ENCODE measurements at places on chromosomes 7 and 10.

GRCh38 chr7:150428671-150429451 is 21.6 kb upstream of the GIMAP8 start:
- DNase-seq, result peak; percentile 55

GRCh38 chr7:68720697-68721096 is 877.6 kb upstream of the AUTS2 start:
- DNase-seq, result no peak

GRCh38 chr7:16891338-16891737 is 9.6 kb upstream of the AGR3 start:
- DNase-seq, result peak; percentile 72

GRCh38 chr7:2870471-2870931 is 26.4 kb upstream of the GNA12 start:
- DNase-seq, result peak; percentile 74

- DNase-seq, result no peak
Measured at GRCh38 chr7:37322831-37323230, 125.8 kb downstream of the ELMO1 start.
